ENCODE measurements at places on chromosomes 11 and 22.

- DNase-seq, result peak; percentile 78
Observed at GRCh38 chr22:38056969-38057891, at the start of gene PICK1. Gene PICK1, plus strand, starts transcription at chr22:38057404. Its CDS starts 406 bp downstream, at chr22:38057810.

DNA sequence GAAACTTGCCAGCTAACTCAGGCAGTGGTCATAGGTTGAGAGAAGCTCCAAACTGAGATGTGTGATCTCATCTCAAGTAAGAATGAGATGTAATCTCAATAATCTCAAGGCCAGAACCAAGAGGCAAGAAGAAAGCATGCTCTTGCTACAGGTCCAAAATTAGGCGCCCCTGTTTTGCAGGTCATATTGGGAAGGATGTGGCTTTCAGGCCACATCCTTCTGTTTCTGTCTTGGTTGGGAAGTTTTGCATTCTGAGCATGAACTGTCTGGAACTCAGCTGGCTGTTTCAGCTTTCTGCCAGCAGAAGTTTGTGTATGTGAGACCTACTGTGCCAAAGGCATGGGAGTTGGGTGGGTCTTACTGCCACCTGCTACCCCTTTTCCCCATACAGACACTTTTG, 67.5 kb upstream of the MS4A8 start:
- no peak for DNase-seq

DNA sequence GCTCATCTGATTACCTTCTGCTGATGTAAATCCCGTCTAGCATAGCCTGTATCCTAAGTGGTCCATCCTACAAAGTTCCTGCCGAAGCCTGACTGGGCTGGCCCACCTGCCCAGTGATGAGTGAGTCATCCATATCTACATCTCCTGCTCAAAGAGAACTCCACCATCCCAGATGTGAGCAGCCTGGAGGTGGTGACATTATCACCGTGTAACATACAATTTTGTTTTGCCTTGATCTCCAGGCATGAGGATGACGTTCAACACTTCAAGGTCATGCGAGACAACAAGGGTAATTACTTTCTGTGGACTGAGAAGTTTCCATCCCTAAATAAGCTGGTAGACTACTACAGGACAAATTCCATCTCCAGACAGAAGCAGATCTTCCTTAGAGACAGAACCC, 5.6 kb downstream of the TMA7B start:
- DNase-seq, result no peak

- DNase-seq, result no peak
Observed at GRCh38 chr22:29263791-29264276, 3.9 kb downstream of the RHBDD3 start.

GRCh38 chr11:77252555-77253270, 48.8 kb downstream of the GDPD4 start:
- DNase-seq, result no peak

DNA sequence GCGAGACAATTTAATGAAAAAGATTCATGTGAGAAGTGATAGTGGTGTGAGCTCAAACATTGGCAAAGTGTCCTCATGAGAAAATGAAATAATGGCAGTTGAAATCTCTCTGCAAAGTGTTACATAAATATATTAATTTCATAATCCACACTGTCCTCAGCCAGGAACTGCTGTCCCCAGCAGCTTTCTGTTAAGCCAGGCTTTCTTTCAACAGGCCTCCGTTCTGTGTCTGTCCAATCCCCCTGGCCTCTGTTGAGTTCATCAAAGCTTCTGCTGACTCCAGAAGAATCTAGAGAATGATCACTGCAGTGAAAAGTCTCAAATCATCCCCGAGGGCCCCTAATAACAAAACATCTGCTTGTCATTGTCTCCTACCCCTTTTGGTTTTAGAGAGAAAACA, 10.0 kb upstream of the ASCC2 start:
- DNase-seq, result no peak

GRCh38 chr11:99555486-99555885, 534.7 kb downstream of the CNTN5 start:
- no peak for DNase-seq
